Colonic mucosa (tissue), 4 donors: ENCODE measurements at places on chromosomes 12 and 14. TPM values are rescaled to one million over a fixed set of nuclear protein-coding genes. Genes with fewer than 3 reads are reported as not detected.

DNA sequence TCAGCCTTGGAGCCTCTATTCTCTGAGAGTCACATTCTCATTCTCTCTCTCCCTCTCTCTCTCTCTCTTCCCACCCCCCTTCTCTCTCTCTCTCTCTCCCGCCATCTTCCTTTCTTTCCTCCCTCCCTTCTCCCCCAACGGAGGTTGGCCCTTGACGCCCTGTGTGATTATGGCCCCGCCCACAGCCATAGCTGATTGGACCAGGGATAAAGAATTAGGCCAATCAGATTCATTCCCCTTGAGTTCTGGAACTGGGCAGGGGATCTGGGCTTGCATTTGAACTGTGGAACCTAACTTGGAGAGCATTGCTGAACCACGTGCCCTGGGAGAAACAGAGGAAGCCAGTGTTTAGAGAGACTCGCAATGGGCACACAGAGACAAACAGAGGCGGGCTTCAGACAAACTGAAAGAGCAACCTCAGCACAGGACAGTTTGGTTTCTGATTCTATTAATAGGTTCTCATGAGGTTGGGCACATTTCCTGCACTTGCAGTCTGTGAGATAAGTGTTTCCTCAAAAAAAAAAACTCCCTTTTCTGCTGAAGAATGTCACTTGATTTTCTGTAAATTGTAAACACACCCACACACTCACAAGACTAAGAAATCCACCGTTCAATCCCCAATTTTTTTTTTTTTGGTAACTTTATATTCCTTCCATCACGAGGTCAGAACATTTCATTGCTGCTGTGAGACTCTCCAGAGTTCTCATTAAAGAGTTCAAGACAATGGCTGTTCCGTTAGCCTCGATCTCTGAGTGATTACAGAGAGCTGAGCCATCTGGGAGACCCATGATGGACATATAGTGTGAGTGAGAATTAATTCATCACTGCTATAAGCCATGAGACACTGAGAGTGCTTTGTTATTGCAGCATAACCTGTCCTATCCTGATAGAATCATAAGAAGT, 3.5 kb upstream of the P2RX7 start:
- peak; percentile 75 for DNase-seq
- H3K4me1 ChIP-seq, result peaks cover 8% of the 10 kb centered on the region
- H3K27ac ChIP-seq, result peak overlapping the region; percentile 79
- H3K4me3 ChIP-seq, result no peak overlapping the region
- H3K36me3 ChIP-seq, result no peaks in the 10 kb centered on the region
- no peaks in the 10 kb centered on the region for H3K27me3 ChIP-seq

DNA sequence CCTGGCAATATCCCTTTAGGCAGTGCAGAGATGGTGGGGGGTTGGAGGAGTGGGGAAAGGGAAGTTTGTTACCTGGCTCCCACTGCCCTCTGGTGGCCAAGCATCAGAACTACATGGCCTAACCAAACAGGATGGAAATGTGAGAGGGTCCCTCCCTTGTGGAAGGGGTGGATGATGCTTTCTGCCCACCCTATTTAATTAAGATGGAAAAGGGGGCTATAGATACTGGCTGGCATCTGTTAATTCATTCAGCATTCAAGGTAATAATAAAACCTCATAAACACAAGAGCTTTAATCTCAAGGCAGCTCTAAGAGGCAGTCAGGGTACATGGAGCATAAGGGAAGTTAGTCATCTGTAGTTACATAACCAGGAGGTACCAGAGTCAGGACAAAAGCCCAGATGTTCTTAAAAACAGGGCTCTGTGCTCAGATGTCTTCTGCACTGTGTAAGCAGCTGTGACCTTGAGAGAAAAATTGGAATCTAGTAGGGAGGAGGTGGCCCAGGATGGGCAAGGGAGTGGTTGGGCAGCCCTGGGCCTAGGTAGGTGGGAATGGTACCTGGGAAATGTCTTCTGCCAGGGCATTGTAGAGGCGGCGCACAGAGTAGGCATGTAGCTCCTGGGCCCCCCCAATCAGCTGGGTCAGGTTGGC, 4.6 kb downstream of the AP1G2 start:
- H3K27ac ChIP-seq, result no peak overlapping the region
- H3K4me3 ChIP-seq, result no peak overlapping the region

DNA sequence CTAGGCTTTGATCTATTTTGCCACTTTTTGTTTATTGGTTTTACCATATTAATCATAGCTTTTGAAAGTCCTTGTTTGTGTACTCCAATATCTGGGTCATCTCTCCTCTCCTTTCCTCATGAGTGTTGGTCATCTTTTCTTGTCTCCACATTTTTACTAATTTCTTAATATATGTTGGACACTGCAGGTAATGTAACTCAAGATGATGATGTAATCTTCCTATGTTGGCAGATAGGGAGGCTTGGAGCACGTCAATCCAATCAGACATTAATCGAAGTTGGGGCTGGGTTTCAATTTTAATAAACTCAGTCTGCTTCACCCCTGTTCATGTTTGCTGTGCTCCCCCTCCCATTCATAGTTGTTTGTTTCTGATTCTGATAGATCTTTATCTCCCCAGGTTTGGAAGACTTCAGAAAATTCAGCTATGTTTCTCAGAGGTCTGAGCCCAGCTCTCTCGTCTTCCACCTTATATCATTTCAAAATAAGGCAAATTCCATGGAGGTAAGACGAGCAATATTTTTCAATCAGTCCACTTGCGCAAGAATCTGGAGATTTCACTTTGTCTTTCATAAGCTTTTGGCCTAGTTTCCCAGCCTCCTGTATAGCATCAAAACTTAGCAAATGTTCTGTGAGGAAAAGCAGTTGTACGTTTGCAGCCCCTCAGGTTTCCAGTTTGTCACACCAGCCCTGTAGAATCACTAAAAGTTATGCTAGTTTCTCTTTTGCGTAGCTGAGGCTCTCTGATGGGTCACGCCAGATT, 504.1 kb downstream of the TMTC2 start:
- no peak for DNase-seq
- no peak overlapping the region for H3K4me3 ChIP-seq
- H3K27me3 ChIP-seq, result no peaks in the 10 kb centered on the region
- no peak overlapping the region for H3K27ac ChIP-seq

DNA sequence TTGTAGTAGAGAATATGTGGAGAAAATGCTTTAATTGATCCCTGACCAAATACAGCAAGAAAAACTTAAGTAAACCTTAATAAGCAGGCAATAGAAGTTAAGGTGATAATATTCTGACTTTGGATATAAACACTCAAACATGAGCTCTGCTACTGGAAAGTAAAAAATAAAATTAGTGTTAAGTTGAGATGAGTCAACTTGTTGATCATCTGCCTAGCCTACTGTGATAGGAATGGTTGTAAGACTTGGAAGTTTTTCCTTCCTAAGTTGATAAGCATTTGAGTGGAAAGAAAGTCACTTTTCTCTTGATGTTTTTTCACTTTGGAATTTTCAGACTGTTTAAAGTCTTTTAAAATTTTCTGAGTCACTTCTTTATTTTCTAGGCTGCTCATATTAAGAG, 26.0 kb downstream of the ADIPOR2 start:
- no peak for DNase-seq
- no peaks in the 10 kb centered on the region for H3K27me3 ChIP-seq
- no peaks in the 10 kb centered on the region for H3K36me3 ChIP-seq
- no peak overlapping the region for H3K27ac ChIP-seq
- H3K4me1 ChIP-seq, result peaks cover 9% of the 10 kb centered on the region
- H3K4me3 ChIP-seq, result no peak overlapping the region

DNA sequence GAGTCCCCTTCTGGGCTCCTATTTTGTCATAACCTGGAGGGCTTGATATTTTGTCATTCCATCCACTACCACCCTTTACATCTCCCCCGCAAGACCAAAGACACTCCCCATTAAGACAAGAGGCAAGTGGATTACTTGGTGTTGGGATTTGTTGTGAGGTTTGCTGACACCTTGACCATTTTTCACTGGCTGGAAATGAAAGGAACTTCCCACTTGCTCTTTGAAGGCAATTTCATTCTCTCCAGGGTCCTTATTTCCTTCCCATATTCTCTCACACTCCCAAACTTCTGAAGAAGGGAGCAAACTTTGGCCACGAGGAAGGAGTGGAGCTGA, 14.9 kb downstream of the AGAP2 start:
- H3K27ac ChIP-seq, result no peak overlapping the region
- peaks cover 3% of the 10 kb centered on the region for H3K36me3 ChIP-seq
- H3K27me3 ChIP-seq, result peaks cover 6% of the 10 kb centered on the region
- DNase-seq, result no peak
- no peaks in the 10 kb centered on the region for H3K4me1 ChIP-seq

GRCh38 chr12:125888921-125889320, 823.7 kb downstream of the AACS start:
- H3K36me3 ChIP-seq, result no peaks in the 10 kb centered on the region
- no peaks in the 10 kb centered on the region for H3K4me1 ChIP-seq
- no peak for DNase-seq
- H3K27me3 ChIP-seq, result no peaks in the 10 kb centered on the region

The CCND2 gene
- 180 TPM for total RNA-seq
